ENCODE measurements at places on chromosomes 2 and 18. TPM values are rescaled to one million over a fixed set of nuclear protein-coding genes. Genes with fewer than 3 reads are reported as not detected.

Gene MTLN
- 225 TPM for total RNA-seq

Gene UGT1A7
- not detected for total RNA-seq

GRCh38 chr2:96760036-96760985, at the start of gene CNNM4:
TSS of gene CNNM4 (plus strand) at chr2:96760902. CDS start at chr2:96761000, 98 bp downstream.
- peak; percentile 98 for DNase-seq

DNA sequence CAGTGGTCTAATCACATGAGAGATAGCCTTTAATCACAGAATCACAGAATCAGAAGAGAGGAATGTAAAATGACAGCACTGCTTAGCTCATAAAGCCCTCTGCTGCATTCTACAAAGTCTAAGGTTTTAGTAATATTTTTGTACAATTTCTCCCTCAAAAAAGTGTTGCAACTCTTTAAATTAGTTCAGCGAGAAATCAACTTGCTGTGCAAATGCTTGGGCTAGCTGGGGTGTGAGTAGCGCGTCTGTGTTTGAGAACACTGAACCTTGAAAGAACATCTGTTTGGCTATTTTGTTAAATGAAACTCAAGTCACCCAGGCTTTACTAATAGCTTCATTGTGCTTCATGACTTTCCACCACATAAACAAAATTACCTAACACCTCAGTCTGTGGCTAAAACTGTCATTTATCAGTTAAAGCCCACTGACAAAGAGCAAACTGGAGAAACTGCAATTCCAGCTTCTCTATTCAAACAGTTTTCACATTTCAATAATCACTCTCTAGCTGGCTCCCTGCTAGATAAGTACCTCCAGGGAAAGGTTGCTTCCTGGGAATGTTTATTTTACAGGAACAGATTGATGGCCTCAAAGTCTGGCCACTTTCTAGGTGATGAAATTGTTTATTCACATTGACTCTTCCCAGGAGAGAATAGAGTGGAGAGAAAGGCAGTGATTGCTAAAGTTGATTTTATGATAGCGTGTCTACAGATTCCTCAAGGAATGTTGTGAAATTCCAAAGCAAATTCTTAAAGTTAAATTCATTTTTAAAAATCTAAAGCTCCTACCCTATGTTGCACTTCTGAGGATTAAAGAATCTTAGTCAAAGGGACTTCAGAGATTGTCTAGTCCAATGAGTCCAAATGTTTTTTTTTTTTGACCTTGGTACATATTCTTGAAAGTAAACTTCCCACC, 36.0 kb upstream of the STAT1 start:
- no peak for DNase-seq

DNA sequence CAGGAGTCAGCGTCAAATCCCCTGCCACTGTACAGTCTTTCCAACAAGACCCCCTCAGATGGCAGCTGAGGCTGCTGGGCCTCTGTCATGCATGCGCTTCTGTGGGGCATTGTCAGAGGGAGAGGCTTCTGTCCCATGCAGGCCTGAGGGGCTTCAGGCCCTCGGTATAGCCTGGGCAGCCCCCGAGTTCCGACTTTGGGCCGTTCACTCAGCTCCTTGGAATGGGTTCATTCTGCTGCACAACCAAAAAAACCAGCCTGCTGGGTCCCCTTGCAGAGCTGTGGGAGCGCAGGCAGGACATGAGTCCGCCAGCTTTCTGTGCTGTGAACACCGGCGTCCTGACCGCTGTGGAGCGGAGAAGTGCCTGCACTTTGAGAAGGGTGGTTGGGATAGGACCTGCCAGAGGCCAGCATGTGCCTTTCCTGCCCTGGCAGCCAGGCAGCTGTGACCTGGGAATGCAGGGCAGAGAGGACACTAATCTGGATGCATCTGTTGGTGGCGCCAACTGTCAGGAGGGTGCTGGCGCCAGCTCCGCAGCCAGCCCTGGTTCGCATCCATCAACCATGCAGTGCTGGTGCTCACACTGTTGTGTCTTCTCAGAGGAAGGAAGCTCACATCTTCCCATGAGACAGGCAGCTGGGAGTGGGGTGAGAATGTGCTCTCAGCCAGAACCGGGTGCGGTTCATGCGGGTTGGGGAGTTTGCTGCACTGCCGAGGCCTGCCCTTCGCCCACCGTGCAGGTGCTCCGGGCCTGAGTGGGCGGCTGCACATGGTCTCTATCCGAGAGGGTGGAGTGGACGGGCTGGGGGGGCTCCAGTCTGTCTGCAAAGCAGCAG, 14.3 kb downstream of the ARHGEF4 start:
- DNase-seq: peak; percentile 72

DNA sequence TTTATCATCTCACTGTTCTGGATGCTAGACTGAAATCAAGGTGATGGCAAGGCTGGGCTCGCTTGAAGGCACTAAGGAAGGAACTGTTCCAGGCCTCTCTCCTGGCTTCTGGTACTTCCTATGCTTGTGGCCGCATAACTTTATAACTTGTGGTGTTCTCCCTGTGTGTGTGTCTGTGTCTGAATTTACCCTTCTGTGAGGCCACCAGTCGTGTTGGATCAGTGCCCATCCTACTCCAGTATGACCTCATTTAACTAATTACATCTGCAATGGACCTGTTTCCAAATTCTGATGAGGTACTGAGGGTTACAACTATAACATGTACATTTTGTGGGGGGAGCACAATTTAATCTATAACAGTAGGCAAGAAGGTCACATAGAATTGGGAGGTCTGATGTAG, 41.6 kb downstream of the LYPD6B start:
- DNase-seq: no peak

GRCh38 chr2:192560326-192560725, 365.6 kb upstream of the TMEFF2 start:
- no peak for DNase-seq

DNA sequence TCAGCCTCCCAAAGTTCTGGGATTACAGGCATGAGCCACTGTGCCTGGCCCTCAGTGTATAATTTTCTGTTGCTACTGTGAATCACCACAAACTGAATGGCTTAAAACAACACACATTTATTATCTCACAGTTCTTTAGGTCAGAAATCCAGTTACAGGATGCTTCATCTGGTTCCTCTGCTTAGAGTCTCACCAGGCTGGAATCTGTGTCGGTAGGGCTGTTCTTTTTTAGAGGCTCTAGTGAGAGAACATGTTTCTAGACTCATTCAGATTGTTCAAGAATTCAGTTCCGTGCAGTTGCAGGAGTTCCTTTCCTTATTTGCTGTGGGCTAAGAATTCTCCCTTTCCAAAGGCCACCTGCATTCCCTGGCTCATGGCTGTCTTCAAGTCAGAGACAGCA, 22.2 kb downstream of the CCDC121 start:
- DNase-seq: no peak
